Glutamatergic neuron (in vitro differentiated cells): ENCODE measurements at places on chromosomes 1 and 21. TPM values are rescaled to one million over a fixed set of nuclear protein-coding genes. Genes with fewer than 3 reads are reported as not detected.

PTGER3 gene
- total RNA-seq: 0.29 TPM

LCE3D gene
- total RNA-seq: not detected

DNA sequence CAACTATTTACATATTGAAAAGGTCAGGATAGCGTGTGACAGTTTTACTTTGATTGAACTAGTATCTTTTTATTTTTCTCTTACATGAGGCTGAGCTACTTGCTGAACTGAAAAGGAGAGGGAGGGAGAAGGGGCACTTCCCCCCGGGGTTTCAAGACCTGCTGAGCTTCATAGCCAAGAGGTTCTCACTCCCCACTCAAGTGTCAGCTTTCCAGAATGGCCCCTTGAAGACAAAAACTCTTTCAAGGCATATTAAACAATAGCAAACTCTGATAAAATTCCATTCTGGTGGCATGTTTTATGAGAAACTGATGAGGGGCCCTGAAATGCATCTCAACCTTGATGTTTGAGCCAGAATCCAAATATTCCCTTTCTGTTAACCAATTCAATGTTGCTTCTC, 143.0 kb downstream of the KAZN start:
- no peaks in the 10 kb centered on the region for H3K36me3 ChIP-seq
- peaks cover 25% of the 10 kb centered on the region for H3K4me1 ChIP-seq
- no peak for DNase-seq
- no peak overlapping the region for H3K4me3 ChIP-seq
- no peak overlapping the region for H3K27ac ChIP-seq
- peaks cover 7% of the 10 kb centered on the region for H3K27me3 ChIP-seq

GRCh38 chr1:4101459-4102161, 201.5 kb upstream of the C1orf174 start:
- no peak overlapping the region for H3K27ac ChIP-seq
- no peaks in the 10 kb centered on the region for H3K4me1 ChIP-seq
- no peak overlapping the region for H3K4me3 ChIP-seq
- DNase-seq: no peak

- peaks cover 10% of the 10 kb centered on the region for H3K4me1 ChIP-seq
- H3K27ac ChIP-seq: no peak overlapping the region
- no peak for DNase-seq
Measured at GRCh38 chr1:208111646-208112190, 132.5 kb downstream of the PLXNA2 start.

DNA sequence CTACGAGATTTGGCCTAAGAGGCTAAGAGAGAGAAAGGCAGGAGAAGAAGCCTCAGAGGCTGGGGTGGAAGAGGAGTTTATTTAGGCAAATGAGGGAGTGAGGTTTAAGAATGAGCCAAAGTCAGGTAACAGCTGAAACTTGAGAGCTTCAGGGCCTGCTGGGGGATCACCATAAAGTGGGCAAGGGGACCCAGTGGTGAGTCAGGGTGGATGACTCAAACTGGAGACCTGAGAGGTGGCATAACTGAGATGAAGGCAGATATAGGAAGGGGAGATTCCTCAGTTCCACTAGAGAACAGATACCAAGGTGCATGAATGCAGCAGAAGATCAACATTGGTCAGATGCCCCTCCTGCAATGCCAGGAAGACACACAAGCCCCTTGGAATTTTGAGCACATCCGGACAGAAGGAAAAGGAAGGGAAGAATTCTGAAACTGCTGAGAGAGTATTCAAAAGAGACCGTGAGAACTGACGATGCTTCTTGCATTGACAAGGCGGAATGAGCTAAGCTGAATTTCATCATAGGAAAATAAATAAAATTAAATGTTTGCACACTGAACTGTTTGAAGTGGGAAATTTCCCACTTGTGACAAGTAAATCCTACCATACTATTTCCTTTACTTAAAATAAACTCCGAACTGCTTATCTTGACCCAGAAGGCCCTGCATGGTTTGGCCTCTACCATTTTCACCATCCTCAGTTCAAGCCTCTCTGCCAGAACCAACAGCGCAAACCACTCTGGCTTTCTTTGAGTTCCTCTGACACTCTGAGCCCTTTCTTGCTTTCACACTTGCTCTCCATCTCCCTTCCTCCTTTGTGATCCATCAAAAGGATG, 94.1 kb downstream of the NMNAT2 start:
- H3K36me3 ChIP-seq: no peaks in the 10 kb centered on the region
- no peak overlapping the region for H3K4me3 ChIP-seq
- H3K4me1 ChIP-seq: peaks cover 6% of the 10 kb centered on the region
- no peak for DNase-seq
